H7 (cell line): ENCODE measurements at places on chromosomes 12 and 14. TPM values are rescaled to one million over a fixed set of nuclear protein-coding genes. Genes with fewer than 3 reads are reported as not detected.
A peak's percentile ranks its signal among the peaks of the same experiment; 100 is the strongest.

- DNase-seq, result no peak
Observed at GRCh38 chr12:119592232-119592631, 1.3 kb upstream of the TMEM233 start.

DNA sequence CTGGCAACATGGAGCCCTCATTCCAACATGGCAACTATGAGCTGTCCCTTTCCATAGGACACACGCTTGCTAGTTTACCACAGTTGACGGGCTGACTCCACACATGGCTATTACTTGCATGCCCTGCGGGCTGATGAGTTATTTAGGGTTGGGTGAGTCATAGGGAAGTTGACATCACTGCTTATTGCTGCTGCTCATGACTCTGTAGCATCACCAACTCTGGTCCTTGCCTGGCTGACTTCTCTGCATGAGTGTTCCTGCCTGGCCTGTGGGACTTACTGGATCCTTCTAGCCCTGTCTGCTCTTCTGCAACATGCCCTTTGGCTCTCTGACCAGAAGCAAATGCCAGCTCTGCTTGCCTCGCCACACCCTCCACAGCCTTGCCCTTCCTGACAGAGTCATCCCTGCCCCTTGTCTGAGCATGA lies 199.5 kb downstream of the ANO6 start:
- no peak for DNase-seq

DNA sequence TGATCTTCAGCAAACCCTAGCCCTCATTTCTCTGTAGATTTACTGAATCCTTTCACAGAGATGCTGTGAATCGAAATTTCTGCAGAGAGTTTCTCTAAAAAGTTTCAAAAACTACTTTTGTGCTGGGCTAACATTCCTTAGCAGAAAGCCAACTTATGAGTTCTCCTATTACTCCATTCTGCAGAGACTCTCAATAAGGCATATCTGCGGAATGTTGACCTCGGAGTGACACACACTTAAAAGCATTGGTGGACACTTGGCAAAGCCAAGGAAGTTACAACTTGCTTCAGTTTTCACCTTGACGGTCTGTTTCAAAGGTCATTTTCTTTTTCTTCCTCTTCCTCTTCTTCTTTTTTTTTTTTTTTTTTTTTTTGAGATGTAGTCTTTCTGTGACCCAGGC lies 75.8 kb downstream of the WIF1 start:
- DNase-seq, result no peak

GRCh38 chr12:58608711-58609110 lies 311.6 kb downstream of the LRIG3 start:
- DNase-seq, result no peak

DNA sequence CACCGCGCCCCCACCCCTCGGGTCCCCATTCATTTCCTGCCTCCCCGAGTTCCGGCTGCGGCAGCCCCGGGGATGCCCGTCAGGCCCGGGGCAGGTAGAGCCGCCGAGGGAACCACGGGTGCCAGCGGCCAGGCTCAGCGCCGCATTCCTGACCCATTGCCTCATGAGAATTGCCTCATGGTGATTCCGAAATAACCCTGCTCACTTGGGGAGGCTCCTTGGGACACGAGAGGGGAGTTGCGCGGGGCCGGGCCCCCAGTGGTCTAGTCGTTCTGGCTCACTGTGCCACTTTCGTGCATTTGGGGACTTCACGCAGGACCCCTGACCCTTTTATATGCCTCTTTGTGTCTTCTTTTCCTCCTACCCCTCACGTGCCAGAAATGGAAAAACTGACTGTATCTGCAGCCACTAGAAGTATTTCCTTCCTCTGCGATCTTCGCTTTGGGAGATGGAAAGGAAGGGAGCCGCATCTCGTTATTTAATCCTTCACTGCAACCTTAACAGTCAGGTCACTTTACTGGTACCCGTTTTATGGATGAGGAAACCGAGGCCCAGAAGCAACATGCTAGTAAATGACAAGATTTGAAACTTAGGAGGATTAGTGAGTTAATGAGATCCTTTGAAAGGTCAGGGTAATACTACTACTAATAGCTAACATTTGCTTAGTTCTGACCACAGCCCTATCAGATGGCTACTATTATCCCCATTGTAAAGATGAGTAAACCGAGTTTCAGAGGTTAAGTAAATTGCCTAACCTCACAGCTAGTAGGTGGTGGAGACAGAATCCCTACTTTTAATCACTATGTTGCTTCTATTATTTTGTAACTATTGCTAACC lies 768 bp downstream of the PTPN11 start:
- DNase-seq, result no peak

DNA sequence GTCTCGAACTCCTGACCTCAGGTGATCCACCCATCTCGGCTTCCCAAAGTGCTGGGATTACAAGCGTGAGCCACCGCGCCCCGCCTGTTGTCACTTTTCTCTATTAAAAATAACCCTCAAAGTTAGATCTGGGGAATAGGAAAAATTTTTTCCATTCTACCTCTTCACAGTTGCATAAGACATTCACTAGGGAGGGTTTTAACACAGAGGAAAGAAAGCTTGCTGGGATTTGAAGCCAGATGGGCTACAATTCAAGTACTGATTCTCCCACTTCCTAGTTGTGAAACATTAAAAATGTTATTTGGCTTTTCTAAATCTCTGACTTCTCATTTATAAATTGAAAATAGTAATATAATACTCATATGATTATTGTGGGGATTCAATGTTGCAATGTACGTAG lies 23.3 kb upstream of the SLC15A5 start:
- DNase-seq, result no peak

DNA sequence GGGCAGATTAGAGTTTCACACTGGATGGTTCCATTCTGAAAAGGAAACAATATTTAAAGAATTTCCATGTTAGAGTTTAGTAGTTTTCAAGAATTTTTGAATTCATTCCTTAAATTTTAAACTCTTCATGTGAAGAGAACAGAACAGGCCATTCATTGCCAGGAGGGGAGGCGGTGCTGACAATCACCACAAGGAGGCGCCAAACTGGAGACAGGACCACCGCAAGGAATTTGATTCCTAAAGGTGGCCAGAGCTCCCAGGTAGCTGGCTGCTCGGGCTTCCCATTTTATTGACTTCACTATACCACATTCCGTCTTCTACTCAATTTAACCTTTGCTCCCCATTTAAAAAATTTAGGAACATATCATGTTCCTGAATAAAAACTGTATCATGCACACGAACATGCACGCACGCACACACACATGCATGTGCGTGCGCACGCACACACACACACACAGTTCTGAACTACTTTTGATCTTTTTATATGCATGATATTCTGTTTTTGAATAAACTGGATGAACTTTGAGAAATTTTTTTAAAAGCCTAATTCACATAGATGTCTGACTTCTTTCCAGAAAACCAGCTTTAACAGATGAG lies 101.2 kb downstream of the NELL2 start:
- DNase-seq, result peak; percentile 51

- peak; percentile 30 for DNase-seq
Observed at GRCh38 chr12:53062977-53063707, 13.3 kb downstream of the TNS2 start.

- peak; percentile 34 for DNase-seq
Observed at GRCh38 chr12:56687223-56688128, 608 bp downstream of the PTGES3 start.

- no peak for DNase-seq
Observed at GRCh38 chr14:35368139-35368460, 36.4 kb downstream of the NFKBIA start.

- no peak for DNase-seq
Observed at GRCh38 chr12:117836476-117836875, 132.3 kb downstream of the KSR2 start.

GRCh38 chr12:52903285-52903854 lies 1.5 kb downstream of the KRT8 start:
- peak; percentile 98 for DNase-seq

- peak; percentile 4 for DNase-seq
Observed at GRCh38 chr12:21155522-21156351, 24.7 kb downstream of the SLCO1B1 start.

The MRPL42 gene
- total RNA-seq, result 117 and 154 TPM in 2 replicates

The BEST3 gene
- not detected in 2 replicates for total RNA-seq

The TAS2R46 gene
- 0.37 and 0.87 TPM in 2 replicates for total RNA-seq

The TAS2R43 gene
- 0.33 TPM in 1 of 2 replicates, not detected in the other for total RNA-seq

The MANSC4 gene
- total RNA-seq, result not detected in 2 replicates

The PRPH gene
- 2.5 and 5.1 TPM in 2 replicates for total RNA-seq

The CD163 gene
- total RNA-seq, result 0.14 TPM in 1 of 2 replicates, not detected in the other

The KRT74 gene
- total RNA-seq, result not detected in 2 replicates

The BDKRB2 gene
- total RNA-seq, result 1.3 and 3.0 TPM in 2 replicates
